ENCODE measurements at places on chromosomes 16 and 17.

DNA sequence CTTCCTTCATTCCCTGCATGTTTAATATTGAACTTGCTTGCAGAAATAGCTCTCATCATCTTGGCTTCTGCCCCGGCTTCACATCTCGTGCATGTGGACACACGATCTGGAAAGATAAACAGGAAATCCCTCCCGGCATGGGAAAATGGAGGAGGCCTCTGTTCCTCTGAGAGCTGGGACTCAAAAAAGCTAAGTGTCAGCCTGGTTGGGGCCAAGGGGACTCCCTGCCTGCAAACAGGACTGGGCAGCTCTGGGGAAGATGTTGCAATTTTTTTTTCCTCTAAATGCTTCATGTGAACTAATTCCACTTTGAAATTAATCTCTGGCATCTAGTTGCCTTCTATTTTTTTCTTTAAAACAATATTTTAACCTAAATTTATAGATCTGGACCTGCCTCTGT is 24.8 kb downstream of the ITPRIPL2 start:
- DNase-seq, result peak; percentile 86

DNA sequence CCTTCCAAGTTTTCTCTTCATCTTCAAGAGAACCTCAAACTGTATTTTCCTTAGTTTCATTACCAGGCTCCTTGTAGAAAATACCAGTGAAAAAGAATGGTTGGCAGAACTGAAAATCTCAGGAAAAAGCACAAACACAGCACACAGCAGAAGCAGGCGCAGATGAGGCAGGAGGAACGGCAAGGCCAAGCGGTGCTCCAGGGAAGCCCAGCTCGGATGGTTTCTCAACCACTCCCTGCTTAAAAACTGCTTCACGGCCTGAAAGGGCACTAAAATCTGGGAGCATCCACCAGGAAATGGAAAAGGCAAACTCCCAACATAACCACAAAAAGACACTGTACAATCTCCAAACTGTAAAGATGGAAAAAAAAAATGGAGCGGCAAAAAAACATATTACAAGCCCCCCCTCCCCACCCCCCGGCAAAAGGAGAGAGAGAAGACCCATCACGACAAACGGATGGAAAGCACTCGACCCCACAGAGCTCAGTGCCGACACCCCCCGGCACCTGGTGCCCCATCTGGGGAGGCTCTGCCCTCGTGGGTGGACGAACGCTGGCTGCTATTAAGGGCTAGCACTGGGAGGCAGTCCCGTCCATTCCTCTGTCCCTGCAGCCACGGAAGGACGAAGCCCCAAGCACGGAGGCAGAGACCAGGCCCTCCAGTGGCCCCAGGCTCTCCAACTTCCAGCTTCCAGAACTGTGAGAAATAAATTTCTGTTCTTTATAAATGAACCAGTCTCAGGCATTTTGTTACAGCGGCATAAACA is 127.5 kb downstream of the ZNF778 start:
- no peak for DNase-seq

DNA sequence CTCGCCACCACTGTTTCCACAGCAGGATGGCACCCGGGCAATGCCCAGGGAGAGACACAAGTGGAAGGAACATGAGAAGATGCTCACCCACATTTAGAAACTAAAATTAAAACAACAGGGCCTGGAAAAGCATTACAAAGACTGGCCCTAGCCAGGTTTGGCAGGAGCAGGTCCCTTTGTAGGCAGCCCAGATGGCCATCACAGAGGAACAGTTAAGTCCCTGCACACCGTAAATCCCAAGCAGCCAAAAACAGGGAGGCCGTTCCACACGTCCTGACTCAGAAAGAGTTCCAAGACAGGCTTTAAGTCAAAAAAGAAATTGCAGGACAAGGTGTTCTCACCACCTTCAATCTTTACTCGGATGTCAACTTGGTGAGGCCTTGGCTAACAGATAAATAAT is 127.1 kb downstream of the DYNLRB2 start:
- DNase-seq, result no peak

DNA sequence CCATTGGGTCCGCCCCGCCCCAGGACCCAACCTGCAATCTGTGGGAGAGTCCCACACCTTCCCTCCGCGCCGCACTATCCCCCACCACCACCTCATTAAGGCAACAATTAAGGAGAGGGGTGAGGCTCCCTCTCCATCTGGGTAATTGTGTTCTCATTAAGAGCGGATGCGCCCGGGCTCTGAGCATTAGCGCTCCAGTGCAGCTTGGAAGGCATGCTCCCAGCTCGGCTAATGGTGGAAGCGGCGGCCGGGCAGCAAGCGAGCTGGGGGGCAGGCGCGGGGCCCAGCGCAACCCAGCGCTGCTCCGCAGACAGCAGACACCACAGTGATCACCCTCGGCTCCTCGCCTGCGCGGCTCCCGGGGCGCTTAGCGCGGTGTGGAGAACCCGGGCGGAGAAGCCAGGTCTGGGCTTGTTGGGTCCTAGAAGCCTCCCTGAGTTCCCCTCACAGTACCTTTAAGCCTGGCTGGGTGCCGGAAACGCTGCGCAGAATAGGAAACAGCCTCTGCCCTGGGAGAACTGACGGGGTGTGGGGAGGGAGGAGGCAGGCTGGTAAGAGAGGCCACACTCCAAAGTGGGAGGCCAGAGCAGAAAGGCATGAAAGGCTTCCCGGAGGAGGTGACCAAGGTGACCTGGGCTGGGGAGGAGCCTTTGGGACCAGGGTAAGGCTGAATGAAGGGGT is 6.4 kb downstream of the CBLN1 start:
- no peak for DNase-seq

- peak; percentile 53 for DNase-seq
Measured at GRCh38 chr17:57949649-57950048, 5.6 kb downstream of the CUEDC1 start.

DNA sequence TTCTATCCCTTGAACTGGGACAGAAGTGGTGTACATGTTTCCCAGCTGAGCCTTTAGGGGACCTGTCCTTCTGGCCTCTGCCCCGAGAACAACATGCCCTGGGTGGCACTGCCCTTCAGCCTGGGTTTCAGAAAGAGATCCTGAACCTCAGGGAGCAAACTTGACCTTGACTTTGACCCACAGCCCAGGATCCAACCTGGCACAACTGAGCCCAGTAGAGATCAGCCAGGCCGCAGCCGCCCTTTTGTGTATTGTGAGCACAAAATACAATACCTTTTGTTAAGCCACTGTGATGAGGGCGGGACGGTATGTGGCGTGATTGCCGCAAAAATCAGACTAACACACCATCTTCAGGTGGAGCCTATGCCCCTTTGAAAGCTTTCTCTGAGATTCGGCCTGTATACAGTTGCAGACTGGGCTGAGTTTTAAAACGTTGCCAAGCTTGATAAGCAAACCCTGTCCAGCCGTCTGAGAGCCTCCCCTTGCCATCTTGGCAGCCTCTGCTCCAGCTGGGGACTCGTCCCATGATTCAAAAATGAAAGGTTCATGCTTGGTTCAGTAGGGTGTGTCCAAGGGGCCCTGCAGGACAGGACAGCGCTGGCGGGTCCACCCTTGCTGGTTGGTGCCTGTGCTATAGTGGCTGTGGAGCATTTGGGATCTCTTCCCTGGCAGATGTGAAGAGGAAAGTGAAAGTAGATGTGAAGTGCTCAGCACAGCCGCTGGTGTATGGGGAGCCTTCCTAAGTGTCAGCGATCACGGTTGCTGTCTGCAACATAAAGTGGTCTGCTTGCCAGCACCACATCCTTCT is 40.3 kb downstream of the FOXL1 start:
- DNase-seq, result peak; percentile 72

- peak; percentile 60 for DNase-seq
Measured at GRCh38 chr17:62760059-62760944, 47.8 kb downstream of the MARCHF10 start.

- DNase-seq, result peak; percentile 21
Measured at GRCh38 chr17:79388556-79389295, 222.1 kb downstream of the RBFOX3 start.

DNA sequence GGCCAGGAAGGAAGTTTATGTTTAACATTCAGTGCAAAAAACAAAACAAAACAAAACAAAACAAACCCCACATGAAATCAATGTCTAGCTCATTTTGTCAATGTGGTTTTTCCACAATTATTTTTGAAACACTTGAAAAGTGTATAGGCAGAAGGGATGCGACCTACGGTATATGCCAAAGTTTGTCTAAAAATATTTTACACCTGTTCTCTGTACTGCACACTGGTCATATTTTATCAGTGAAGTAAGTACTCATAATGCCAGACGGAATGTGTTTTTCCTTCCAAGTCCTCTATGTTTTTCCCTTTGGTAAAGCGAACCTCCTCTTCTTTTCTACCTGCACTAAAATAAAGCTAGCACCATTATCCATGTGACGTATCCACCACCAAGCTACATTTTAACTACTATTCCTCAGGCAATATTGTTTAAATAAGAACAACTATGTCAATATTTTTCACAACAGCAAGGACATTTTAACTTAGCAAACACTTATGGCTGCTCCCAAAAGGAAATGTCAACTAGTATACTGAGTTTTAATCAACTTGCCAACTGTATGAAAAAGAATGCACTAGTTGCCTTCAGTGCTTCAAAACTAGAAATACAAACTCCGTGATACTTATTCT is 10.3 kb downstream of the TOB1 start:
- no peak for DNase-seq

DNA sequence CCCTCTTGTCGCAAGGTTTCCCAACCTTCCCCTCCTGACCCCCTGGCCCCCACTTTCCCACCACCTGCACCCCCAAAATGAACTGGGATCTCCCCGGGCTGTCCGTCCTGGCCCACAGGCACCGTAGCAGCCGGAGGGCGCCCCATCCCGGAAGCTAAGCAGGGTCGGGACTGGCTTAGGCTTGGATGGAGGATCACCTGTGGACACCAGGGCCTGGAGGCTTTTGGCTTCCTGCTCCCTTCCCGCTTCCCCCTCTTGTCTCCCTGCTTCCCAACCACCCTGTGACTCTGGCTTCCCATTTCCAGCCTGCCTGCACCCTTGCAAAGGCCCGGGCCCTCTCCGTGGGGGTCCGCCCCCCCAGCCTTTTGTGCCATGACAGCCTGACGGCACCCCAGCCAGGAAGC is 2291.3 kb downstream of the TP53TG3F start:
- DNase-seq, result no peak

GRCh38 chr17:78132767-78133178 is 2.2 kb downstream of the TMC8 start:
- DNase-seq, result no peak

- peak; percentile 47 for DNase-seq
Measured at GRCh38 chr17:32461853-32462617, 17.7 kb downstream of the PSMD11 start.

DNA sequence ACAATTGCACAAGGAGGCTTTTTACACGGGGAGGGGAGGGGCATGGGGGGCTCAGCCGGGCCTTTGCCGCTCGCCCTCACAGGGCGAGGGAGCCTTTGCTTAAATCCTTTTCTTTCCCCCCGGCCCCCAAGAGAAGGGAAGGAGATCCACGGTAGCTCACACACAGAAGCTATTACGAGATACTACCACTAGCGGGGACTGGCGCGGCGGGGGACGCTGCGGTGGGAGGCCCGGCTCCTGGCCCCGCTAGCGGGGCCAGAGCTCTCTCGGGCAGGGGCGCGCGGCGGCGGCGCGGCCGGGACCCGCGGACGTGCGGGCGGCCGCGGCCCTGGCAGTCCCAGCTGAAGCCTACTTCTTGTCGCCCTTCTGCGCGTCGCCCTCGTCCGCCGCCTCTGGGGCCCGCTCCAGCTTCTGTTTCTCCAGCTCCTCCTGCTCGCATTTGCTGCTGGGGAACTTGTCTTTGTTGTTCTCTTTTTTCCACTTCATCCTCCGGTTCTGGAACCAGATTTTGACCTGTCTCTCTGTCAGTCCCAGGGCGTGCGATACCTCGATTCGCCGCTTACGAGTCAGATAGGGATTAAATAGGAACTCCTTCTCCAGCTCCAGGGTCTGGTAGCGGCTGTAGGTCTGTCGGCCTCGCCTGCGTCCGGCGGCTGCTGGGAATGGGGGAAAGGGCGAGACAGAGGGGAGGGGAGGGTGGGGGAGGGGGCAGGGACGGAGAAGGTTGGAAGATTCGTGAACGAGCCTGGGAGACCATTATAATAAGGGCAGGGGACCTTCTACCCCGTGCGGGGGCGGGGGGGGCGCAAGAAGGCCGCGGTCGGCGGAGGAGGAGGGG is 2.0 kb downstream of the HOXB8 start:
- DNase-seq, result peak; percentile 44

DNA sequence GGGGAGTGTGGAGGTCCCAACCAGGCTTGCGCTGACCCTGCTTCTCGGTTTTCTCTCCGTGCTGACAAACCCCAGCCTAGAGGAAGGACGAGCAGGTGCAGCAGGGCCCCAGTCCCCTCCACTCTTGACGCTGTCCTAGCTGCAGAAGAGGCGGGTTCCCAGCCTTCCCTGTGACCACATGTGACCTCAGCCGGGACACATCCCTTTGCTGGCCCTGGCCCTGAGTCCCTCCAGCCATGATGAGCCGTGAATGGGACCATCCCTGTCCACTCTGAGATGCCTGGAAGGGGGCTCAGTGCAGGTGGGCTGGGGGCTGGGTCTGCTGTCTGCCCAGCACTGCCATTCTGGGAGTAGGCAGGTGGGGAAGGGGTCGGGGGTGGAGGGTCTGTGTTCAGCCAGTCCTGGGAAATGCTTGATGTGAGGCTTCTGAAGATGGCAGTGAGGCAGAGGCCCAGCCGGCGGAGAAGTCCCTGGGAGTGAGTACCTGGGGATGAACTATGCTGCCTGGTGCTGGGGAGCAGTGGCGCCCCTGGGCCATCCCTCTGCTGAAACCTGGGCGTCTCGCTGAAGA is 1.9 kb upstream of the TUBB3 start:
- no peak for DNase-seq

DNA sequence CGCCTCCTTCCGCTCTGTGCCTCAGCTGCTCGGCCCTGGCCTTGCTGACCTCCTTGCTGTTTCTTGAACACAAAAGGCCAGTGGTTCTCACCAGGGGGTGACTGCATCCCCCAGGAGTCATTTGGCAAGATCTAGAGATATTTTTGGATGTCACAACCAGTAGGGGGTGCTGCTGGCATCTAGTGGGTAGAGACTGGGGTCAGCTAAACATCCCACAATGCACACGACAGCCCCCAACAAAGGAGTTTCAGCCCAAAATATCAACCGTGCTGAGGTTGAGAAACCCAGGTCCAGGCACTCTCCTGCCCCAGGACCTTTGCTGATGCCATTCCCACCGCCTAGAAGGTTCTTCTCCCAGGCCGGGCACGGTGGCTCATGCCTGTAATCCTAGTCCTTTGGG is 39.7 kb downstream of the ABCC6 start:
- DNase-seq, result no peak

DNA sequence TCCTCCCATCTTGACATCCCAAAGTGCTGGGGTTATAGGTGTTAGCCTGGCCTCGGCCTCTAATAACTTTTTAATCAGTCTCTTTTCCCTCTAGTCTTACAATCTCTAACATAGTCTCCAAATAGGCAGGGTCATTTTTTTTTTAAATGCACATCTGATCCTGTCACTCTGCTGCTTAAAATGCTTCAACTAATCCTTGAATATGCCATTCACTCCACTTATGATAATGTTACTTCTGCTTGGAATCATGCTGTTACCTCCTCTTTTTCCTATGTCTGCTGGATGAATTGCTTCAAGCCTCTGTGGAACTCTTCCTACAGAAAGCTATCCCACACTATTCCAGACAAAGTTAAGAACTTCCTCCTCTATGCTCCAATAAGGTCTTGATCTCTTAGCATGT is 22.8 kb downstream of the CRLF3 start:
- no peak for DNase-seq

All from SJSA1 (cell line).